ENCODE measurements at places on chromosomes 3 and 15.

DNA sequence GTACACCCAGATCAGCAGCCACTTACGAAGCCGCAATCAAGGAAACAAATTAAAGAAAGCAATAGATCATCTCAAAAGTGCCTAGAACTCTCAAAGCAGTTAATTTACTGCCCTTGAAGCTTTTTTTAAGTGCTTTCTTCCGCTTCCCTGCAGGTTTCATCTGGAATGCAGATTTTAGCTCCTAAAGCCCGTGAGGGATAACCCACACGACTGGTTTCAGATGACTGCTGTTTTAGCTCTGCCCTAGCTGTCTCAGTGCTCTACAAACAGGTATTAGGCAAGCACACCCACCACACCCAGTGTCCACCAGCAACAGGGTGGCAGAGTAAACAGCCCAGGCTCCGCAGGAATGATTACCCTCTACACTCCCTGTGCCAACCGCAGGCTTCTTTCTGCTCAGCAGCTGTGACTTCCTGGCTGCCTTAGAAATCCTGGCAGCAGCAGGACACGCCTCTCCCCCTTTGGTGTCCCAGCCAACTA, 126.0 kb downstream of the FMN1 start:
- DNase-seq, result no peak

DNA sequence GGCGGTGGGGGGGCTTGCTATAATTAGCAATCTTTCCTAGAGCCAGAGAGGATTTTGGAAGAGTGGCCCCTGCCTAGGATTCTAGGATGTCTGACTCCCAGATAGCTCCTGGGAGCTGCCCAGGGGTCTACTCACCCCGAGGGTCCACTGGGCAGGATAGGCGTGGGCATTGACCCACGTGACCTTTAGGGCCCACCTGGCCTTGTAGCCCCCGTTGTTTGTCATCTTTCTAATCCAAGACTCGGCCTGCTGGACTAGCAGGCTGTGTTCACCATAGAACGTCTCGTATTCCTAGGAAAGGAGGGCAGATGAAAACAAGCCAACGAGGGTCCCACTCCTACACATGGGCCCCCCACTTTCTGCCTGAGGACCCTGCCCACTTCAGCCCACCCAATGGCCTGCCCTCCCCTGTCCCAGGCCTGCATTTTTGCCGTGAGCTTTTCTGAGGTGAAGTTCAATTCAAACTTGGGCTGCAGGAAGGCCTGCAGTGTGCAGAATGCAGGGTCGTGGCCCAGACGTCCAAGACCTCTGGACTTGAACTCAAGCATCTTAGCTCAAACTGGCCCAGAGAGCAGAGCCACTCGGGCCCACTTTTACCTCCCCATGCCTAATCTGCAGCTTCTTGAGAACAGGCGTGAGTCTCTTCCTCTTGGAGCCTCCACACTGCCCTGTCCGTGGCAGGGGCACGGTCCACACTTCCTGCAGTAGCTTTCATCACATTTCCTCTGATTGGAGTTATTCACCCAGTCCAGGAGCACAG, 41.5 kb downstream of the MUC4 start:
- DNase-seq, result no peak

DNA sequence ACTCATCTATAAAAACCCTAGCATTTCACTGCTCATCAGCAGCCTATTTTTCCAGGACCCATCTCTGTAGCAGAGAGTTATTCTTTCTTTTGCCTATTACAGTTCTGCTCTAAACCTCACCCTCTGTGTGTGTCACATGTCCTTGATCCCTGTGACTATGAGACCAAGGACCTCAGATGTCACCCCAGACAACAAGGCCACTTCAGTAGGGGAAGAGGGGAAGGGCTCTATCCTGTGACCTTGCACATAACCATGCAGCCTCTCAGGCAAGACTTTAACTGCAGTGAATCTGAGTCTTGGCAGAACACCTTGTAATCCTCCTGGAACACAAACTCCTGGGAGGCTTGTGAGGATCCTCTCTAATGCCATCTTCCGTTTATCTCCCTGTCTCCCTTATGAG, 4.4 kb upstream of the ZNF589 start:
- DNase-seq, result no peak

DNA sequence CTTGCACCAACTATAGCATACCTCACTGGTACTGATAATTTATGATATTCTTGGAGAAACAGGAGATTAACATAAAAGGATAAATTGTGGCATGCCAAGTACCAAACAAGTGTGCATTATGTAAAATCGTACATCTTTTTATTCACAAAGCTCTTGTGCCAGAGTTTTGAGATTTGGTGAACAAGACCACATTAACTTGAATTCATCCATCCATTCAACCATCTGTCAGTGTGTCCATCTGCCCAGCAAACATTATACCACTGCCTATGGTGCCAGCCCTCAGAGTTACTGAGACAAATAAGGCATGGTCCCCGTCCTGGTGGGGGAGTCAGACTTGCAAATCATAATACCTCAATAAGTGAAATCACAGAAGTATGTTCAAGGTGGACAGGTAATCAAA, 17.0 kb upstream of the NEO1 start:
- DNase-seq, result no peak

- DNase-seq, result no peak
Observed at GRCh38 chr3:11423868-11424267, 151.7 kb downstream of the ATG7 start.

GRCh38 chr15:71476823-71477222, 333.5 kb upstream of the NR2E3 start:
- DNase-seq, result no peak
